Stimulated activated CD4-positive, alpha-beta T cell treated with anti-CD3 and anti-CD28 coated beads, Interleukin-1b, Interleukin-23, amount 100 ng/mL, for 4 hours (primary cell): ENCODE measurements at places on chromosomes 1 and 21.

DNA sequence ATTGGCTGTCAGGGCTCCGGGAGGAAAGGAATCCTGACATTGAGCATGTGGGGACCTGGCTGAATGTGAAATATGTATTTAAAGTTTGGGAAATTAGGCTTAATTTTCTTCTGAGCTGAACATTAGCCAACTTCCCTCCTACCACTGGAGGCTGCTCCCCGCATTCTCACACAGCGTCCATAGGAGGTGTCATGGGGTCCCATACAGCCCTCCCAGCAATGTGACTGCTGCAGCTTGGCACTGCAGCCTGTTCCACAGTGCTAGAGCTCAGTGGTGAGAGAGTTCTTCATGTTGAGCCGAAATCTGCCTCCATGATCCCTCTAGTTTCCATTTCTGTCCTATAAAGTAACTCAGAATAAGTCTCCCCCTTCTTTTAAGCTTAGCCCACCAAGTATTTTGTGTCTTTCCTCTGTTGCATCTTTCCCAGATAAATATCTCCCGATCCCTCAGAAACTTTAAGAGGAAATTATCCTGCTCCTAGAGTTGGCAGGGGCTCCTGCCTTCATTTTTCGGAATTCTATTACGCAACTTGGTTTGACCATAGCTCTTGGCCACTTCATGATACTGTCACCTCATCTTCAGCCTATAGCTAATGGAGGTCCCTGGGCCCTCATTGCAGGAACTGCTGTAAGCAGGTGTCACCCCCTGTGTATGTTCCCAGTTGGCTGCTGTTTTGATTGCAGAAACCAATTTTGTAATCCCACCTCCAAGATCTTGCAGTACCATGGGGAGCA is 2.0 kb downstream of the FCRL6 start:
- no peak for DNase-seq

DNA sequence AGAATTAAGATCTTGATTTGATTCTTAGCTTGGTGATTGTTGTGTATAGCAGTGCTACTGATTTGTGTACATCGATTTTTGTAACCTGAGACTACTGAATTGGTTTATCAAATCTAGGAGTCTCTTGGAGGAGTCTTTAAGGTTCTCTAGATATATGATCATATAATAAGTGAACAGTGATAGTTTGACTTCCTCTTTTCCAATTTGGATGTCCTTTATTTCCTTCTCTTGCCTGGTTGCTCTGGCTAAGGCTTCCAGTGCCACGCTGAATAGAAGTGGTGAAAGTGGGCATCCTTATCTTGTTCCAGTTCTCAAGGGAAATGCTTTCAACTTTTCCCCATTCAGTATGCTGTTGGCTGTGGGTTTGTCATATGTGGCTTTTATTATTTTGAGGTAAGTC is 61.5 kb upstream of the LYST start:
- no peak for DNase-seq

DNA sequence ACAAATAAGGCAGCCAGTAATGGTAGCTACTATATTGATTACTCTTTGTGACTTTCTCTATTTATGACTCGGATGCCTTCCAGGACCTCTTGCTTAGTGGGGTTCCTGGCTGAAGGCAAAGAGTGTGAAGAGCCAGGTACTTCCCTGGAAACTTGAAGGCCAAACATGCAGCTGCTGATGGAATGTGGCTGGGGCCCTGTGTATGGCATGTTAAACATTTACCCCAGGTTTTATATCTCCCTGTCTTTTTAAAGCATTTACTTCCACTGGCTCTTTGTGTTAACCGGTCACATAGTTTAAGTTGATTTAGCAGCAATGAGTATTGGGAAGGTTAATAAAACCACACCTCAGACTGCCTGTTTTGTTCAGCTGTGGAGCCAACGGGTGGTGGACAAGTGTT is 45.7 kb upstream of the PAXBP1 start:
- DNase-seq: no peak

GRCh38 chr1:226736001-226736907 is 2.8 kb downstream of the ITPKB start:
- DNase-seq: no peak

DNA sequence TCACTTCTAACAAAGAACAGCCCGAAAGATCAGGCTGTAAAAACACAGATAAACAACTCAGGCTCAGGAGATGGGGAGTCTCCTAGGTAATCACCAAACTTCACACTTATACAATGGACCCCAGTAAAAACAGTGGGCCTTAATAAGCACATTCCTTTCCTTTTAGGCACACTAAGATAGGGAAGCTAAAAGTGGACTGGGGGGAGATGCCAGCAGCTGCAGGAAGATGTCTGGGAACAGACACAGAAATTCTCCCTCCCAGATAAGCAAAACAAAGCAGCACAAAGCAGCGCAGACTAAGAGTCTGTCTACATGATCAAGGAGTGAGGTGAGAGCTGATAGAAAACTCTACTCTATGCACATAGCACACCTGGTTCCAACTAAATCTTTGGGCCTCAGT is 29.0 kb upstream of the CTBS start:
- no peak for DNase-seq

GRCh38 chr1:94942171-94943128 is 15.5 kb upstream of the CNN3 start:
- no peak for DNase-seq

- no peak for DNase-seq
Measured at GRCh38 chr1:78385744-78386462, 104.9 kb upstream of the PTGFR start.

- DNase-seq: no peak
Measured at GRCh38 chr1:184017306-184017705, 20.2 kb downstream of the COLGALT2 start.

- peak; percentile 86 for DNase-seq
Measured at GRCh38 chr1:26284597-26285347, 4.9 kb downstream of the SH3BGRL3 start.

- no peak for DNase-seq
Measured at GRCh38 chr1:79005945-79006344, 585 bp downstream of the ADGRL4 start.

GRCh38 chr1:245489838-245490237 is 335.1 kb downstream of the KIF26B start:
- no peak for DNase-seq

DNA sequence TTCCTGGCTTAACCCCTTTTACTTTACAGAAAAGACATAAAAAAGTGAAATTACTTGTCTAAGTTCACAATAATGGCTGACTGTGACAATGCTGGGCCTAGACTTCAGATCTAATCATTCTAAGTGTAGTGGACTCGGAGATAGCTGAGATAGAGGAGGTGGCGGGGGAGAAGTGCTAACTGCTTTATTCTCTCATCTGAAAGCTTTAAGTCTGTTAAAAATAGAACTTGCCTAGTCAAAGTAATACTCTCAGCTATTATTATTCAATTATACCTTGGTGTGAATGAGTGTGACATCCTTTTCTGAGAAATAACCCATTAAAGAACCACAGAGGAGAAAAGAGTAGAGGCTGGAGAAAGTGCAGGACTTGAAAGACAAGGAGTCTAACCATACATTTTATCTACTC is 96.1 kb upstream of the OLIG2 start:
- DNase-seq: no peak

- no peak for DNase-seq
Measured at GRCh38 chr1:12478612-12478985, 139.4 kb downstream of the DHRS3 start.

DNA sequence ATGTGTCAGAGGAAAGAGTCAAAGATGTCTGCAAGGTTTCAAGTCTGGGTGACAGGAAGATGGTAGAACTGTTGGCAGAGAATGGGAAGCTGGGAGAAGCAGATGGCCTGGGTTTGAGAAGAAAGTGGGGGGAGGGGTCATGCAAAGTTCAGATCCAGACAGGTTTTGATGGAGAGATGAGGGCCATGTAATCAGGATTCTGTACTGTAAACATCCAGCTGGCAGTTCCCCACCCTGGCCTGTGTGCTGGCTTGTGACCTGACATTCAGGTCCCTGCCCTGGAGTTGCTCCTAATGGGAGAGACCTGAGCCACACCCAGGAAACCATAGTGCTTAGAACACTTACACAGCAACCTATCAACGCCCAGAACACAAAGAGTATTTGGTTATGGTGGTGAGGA is 15.6 kb upstream of the ETV3 start:
- DNase-seq: no peak

DNA sequence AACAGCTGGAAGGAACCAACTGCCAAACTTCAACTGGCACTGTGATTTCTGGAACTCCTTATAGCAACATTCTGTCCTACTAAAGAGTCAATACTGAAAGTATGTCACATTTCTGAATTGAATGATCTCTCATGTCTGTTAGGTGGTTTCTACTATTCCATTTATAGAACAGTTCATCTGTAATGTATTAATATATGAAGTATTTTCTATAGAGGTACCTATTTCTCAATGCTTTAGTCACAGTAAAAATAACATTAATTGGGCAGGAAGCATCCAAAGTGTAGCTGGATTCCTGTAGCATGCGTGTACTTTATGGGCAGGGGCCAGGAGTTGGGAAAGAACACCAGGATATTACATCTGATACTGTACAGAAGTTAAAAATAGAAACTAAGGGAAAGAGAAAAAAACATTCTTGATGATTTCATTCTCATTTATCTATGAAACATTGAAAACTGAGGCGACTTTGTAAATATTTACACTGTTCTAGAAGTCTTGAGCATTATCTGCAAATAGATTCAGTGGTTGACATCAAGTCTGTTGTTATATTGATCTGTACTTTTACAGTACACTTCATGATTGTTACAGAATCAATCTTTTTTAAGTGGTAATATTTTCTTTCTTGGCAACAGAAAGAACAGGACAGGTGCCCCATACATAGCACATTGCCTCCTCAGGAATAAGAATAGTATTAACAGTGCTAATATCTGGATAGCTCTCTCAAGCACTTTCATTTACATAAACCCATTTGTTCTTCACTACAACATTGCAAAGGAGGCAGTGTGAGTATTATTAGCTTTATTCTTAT is 6.2 kb upstream of the ZNF281 start:
- no peak for DNase-seq

- DNase-seq: peak; percentile 70
Measured at GRCh38 chr1:207077470-207078377, 10.9 kb upstream of the C4BPB start.

DNA sequence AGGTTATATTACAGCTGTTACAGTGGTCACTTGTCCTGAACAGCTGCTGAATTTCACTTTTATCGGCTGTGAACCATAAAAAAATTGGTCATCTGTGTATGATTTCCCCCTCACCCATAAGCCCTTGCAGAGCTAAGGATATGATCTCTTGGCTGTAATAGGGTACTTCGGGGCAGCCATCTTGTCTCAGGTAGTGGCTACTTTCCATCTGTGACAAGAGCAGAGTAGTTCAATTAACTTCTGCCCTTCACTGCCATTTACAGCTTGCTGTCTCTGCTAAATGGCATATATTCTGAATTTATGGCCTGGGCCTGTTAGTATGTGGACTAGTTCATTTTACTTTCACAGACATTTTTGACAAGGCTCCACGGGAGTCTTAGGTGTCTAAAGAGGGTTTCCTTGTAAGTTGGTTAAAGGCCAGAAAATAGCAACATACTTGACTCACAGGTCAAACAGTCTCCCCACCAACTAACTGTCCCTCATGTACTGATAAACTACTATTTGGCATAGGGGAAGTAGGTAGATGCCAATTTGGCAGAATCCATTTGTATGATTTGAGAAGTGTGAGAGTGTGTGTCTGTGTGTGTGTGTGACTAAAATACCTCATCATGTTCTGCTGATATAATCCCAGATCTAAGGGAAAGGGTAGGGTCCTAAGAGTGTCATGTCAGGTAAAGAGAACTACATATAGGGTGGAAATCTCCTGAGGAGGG is 151.6 kb downstream of the KCTD3 start:
- DNase-seq: no peak

DNA sequence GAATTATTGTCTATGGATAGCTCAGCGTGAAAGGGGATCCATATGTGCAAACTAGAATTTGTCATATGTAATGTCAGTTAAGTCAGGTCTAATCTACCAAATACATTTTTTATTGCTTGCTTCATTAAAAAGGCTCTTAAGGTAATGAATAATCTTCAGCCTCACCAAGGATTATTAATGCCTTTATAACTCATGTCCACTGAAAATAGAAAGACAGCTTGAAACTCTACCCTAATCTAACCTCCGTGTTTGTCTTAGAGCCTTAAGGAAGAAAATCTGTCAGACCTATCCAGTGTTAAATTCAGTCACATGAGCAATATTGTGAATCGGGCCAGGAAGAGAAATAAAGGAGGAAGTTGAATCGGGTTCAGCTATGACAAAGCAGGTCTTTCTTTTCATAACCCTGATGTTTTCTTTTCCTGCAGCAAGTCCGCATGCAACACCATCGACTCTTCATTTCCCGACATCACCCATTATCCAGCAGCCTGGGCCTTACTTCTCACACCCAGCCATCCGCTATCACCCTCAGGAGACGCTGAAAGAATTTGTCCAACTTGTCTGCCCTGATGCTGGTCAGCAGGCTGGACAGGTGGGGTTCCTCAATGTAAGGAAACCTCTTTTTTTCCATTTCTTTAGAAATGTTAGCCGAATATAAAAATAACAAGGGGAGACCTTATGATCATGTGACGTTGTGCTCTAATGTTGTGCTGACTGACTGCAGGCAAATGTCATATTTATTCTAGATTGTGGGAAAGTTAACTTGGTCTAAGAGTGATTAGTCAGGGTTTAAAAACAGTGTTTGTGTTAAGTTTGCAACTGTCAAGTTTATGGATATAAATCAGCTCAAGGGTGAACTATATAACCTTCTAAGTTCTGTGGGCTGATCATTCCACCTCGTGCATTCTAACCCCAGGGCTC is 321.0 kb downstream of the TM2D1 start:
- DNase-seq: no peak

- DNase-seq: no peak
Measured at GRCh38 chr1:228062085-228062791, 20.3 kb upstream of the ARF1 start.

DNA sequence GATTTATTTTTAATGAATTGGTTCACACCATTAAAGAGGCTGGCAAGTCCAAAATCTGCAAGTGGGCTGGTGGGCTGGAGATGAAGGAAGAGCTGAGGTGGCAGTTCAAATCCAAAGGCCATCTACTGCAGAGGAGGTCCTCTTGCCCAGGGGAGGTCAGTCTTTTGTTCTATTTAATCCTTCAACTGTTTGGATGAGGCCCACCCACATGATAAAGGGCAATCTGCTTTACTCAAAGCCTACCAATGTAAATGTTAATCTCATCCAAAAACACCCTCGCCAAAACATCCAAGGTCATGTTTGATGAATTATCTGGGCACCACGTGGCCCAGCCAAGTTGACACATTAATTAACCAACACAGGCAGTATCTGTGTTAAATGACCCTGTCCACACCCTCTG is 99.0 kb downstream of the RRAGC start:
- no peak for DNase-seq

DNA sequence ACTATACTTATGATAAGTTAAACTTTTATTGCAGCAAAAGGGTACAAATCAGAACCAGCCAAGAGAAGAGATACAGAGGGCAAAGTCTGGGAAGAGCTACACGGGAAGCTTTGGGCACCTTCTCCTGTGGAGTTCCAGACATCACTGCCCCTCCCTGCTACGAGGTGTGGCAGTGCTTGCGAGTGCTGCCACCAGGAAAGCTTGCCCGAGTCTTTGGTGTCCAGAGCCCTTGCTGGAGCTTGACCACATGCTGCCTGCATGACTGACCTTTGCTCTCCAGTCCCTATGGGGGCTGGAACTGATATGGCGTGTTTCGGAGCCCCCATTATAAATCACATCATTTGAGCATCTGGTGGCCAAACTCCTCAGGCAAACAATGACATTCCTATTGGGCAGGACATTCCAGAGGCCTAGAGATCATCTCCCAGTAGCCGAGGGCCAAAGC is 23.4 kb downstream of the PLEKHO1 start:
- no peak for DNase-seq
